Left kidney (tissue), 8 donors: ENCODE measurements at places on chromosomes 13 and 19. TPM values are rescaled to one million over a fixed set of nuclear protein-coding genes. Genes with fewer than 3 reads are reported as not detected.

- DNase-seq: no peak
These were observed 12.5 kb downstream of the SAFB start for GRCh38 chr19:5635427-5635826.

DNA sequence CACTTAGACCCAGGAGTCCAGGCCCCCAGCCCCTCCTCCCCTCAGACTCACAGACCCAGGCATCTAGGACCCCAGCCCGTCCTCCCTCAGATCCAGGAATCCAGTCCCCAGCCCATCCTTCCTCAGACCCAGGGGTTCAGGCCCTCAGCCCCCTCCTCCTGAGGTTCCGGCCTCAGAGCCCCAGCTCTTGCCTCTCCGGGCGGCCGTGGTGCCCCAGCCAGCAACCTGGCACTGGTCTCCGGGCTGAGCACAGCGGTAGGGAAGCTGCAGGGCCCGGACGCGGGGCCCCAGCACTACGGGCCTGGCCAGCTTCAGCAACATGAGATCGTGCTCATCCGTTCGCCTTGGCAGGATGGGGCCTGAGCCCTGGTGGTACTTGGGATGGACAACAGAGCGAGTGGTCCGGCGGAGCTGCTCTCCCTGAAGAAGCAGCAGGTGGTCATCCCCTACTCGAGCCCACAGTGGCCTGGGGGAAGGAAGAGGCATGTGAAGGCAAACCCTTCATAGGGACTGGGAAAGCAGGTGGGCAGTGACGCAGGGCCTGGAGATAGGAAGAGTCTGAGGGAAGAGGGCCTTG is 3.7 kb downstream of the KLK10 start:
- DNase-seq: no peak

GRCh38 chr13:28584873-28585381 is 74.0 kb upstream of the POMP start:
- no peak for DNase-seq

POLR1G gene
- 3.3 TPM for polyA plus RNA-seq
